ENCODE measurements at places on chromosomes 7 and 10.
A peak's percentile ranks its signal among the peaks of the same experiment; 100 is the strongest.

- no peak for DNase-seq
Observed at GRCh38 chr7:142181966-142182365, 70.4 kb downstream of the MGAM2 start.

GRCh38 chr10:29826801-29827450, 192.2 kb upstream of the SVIL start:
- DNase-seq = no peak

- DNase-seq = peak; percentile 58
Observed at GRCh38 chr7:149459540-149460452, 1.1 kb downstream of the ZNF777 start.

DNA sequence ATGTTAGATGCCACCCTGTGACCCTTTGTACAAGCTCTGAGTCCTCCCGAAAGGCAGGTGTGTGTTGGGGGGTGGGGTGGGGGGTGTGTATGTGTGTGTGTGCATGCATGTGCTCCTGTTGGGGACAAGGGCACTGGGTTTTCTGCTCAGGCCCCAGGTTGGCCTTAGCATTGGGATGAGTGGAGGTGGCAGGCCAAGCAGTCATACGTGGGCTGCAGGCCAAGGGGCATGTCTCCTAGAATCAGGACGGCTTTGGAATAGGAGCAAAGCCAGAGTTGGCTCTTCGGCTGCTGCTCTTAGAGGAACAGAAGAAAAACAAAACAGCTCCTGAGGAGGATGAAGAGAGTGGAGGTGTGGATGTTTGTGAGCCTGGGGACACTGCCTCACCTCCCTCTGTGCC, 26.0 kb downstream of the HSPA12A start:
- no peak for DNase-seq

GRCh38 chr7:94512735-94513564, 3.3 kb downstream of the CASD1 start:
- no peak for DNase-seq

DNA sequence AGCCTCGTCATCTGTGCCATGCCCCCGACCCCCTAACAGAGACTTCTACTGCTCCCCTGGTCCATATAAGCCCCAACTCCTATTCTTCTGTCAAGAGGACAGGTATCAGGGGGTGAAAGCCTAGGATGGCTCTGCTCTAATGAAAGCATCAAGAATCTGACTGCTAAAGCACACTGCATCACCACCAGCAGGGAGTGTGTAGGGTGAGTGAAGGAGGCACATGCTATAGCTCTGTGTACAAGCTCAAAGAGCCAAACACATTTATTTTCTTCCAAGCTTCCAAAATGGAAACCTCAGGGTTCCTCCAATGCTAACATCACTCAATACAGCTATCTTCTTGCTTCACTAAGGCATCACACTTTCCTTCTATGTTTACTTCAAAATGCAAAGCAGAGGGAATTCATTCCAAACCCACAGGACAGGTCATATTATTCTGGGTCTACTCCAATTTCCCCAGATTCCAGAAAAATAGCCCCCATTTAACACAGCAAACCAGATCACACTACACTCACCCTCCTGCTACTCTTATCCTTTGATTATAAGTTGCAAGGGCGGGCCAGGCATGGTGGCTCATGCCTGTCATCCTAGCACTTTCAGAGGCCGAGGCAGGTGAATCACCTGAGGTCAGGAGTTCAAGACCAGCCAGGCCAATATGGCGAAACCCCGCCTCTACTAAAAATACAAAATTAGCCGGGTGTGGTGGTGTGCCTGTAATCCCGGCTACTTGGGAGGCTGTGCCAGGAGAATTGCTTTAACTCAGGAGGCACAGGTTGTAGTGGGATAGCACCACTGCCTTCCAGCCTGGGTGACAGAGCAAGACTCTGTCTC, 36.6 kb downstream of the RHEB start:
- no peak for DNase-seq

DNA sequence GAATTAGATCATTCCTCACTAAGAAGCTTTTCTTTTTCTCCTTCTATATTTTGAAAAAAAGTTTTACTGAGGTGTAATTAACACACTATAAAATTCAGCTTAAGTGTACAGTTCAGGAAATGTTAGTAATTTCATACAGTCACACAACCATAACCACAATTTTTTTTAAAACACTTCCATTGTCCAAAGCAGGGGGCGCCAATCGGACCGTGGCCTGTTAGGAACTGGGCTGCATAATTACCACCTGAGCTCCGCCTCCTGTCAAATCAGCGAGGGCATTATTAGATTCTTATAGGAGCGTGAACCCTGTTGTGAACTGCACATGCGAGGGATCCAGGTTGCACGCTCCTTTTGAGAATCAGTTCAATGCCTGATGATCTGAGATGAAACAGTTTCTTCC, 427.1 kb downstream of the TFEC start:
- DNase-seq = no peak

DNA sequence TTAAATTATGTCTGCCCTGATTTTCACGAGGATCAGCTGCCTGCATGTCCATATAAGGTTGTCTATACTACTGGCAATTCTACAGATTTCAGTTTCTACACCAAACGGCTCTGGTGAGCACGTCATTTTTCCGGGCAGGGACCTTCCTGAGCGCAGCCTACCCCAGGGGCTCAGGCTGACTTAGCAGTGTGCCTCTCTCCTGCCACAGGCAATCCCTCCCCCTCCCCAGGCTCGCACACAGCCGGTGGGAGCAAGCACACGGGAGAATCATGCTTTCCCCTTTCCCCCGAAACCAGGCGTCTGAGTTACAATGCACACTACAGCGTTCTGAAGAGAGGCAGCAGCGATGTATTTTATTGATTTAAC, 1.7 kb downstream of the KLF6 start:
- peak; percentile 64 for DNase-seq

DNA sequence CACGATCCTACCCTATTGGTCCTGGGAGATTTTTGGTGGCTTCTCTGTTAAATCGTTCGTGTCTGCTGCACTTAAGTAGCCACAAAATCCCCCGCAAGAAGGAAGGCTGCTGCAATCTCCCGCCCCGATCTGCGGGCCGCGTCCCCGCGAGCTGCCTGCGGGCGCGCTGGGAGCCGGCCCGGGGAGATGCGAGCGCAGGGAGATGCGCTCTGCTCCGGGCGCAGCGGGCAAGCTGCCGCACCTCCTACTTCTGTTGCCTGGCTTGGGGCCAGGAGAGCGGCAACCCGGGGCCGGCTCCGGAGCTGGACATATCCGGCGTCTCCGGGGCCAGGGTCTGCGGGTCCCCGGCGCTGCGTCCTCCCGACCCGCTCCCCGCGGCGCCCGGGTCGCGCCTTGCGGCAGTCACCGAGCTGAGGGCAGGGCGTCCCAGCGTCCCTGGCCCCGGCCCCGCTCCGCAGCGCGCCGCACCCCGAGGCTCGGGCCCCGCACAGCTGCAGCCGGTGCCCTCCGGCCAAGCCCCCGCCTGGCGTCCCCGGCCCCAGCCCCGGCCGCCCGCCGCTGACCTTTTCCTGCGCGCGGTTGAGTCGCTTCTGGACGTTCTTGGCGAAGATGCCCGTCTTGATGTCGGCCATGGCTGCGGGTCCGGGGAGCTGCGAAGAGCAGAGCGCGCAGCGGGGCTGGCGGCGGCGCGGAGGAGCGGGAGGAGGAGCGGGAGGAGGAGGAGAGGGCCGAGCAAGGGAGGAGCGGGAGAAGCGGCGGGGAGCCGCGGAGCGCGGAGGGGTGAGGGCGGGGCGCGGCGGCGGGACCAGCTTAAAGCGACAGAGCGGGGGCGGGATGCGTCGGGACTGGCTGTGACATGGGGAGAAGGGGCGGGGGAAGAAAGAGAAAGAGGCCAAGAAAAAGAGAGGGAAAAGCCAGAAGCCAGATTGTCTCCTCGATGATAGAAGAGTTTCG, at the start of gene AMPH:
AMPH (minus strand) TSS at position 654 of the 954 bp plus-strand sequence; CDS start at position 632, 22 bp downstream.
- DNase-seq = no peak

DNA sequence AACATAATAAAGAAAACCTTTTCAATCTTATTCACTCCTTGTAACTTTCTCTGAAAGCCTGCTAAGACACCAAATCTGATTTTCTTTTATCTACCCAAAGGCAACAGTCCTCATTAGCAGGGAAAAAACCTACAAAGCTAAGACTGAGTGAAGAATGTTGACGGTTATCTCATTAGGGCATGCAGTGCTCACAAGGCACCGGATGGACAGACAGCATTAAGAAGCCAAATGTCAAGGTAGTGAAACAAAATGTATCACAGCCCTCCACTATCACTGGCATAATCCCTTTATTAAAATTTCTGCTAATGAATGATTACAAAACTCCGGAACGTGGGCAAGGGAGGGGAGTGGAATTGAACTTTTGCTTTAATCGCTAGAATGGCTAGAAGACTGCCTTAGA, 442.8 kb downstream of the NEBL start:
- no peak for DNase-seq

DNA sequence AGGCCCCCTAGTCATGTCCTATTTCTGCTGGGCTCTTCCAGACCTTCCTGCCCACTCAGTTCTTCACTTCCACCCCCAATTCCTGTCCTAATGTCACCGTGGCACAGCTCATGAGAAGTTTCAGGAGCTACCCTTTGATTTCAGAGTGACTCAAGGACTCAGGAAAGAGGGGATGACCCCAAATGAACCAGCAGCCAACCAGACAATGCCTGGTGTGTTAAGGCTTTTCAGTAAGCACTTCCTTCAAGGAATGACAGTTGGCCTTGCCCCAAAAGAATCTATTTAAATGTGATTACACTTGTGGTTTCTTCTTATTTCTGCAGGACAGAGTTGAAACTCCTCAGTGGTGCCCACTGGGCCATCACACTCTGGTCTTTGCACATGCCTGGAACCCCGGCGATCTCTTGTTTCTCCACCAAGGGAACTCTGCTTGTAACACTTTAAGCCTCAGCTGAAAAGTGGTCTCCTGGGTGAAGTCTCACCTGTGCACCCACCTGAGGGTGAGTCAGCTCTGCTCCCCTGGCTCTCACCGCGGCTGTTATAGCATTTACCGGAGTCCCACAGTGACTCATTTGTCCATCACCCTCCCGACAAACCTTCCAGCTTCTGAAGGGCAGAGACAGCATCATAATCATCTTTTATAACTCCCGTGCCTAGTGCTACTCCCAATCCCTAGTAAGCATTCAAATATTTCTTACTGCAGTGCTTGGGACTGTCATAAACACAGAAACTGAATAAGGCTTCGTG, 123.0 kb upstream of the SVIL start:
- no peak for DNase-seq

DNA sequence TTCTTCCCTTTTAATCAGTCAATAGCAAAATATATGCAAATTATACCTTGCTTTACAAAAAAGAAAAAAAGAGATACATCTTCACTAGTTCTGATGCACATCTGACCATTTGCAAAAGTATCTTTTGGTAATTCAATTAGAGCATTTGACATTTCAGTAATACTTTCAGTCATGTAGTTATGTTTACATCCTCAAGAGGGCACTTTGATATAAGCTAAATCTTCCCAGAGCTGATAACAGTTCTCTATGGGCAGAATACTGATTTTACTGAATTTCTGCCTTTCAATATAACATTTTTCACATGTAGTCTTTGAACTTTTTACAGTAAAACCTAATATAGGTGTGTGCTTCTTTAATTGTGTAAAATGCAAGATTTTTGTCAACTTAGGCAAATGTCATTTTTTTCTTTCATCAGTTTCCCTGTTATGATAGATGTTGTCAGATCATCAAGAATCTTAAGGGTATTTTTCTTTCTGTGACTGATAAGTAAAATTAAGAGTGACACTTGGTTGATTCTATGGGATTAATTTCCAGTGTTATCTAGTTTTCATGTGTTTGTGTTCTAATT, 703.5 kb upstream of the SEMA3D start:
- DNase-seq = no peak

DNA sequence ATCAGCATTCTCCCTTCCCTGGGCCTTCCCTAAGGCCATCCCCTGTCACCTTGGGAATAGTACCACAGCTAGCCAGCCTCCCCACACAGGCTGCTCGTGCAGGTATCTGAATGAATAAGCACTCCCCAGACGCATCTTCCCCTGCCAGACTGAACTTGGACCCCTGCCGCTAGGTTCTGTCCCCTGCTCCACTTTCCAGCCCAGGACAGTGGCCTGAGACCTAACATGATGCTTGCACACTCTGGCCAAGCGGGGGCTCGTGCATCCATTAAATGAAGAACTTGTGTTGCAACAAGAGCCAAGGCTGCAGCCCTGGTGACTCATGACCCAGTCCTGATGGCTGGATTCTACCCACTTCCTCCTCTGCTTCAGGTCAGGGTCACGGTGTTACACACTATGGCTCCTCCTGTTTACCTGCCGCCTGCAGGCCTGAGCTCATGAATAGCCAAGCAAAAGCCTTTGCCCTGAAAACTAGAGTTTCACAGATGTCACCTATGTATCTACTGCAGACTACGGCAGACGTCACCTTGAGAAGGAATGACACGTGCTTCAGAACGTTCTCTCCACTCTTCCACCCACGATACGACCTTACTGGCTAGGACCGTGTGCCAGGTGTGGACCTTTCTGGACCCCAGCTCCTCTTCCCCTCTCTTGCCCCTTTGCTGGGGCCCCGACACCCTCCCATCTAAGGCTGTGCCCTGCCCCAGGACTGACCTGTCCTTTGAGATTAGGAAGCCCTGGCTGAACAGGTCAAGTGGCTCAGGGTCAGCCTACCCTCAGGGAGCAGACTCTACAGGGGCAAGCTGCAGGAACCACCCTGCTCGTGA, 6.5 kb downstream of the ASB13 start:
- DNase-seq = no peak

GRCh38 chr10:52659085-52659484, 113.5 kb downstream of the MBL2 start:
- no peak for DNase-seq

DNA sequence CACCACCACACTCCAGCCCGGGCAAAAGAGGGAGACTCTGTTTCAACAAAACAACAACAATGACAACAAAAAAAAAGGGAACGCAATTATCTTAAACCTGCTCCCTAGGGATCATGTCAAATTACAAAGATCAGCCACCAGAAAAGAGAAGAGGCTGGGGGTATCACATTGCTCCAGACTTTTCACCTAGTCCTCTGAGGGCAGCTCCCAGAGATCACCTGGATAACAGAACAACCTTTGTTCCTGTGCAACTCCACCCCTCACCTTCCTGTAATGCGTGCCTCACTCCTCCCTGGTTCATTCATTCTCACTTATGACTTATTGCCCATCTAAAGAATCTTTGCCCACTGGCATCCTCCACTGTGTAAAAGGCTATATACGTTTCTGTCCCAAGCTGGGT, 31.8 kb downstream of the SVOPL start:
- no peak for DNase-seq

- DNase-seq = no peak
Observed at GRCh38 chr7:139854803-139855497, 25.9 kb downstream of the TBXAS1 start.

- DNase-seq = no peak
Observed at GRCh38 chr10:47335906-47336305, 12.3 kb upstream of the RBP3 start.

GRCh38 chr10:73920089-73920488, 9.2 kb downstream of the PLAU start:
- DNase-seq = no peak
